NCI-H1092 treated with DMSO at 0.1 percent for 48 hours (cell line): ENCODE measurements at places on chromosomes 7 and 10.

DNA sequence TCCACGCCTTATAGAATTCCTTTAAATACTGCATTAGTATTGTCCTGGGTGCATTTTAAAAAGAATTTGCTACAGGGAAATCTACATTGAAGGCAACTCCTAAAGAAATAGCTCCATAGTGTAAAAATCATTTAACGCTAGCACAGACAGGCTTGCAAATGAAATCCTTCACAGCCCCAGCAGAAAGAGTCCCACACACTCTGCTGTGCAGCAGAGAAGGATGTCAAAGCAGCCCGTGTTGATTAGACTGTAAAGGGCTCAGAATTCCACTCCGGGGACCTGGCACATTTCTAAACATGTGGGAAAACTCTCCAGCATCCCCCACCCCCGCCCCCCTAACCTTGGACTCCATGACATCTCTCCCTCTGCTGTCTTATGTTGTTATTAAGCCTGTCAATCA lies 176.8 kb downstream of the CALN1 start:
- no peak for DNase-seq

- no peak for DNase-seq
These were observed 12.0 kb downstream of the LARP4B start for GRCh38 chr10:919481-919880.

DNA sequence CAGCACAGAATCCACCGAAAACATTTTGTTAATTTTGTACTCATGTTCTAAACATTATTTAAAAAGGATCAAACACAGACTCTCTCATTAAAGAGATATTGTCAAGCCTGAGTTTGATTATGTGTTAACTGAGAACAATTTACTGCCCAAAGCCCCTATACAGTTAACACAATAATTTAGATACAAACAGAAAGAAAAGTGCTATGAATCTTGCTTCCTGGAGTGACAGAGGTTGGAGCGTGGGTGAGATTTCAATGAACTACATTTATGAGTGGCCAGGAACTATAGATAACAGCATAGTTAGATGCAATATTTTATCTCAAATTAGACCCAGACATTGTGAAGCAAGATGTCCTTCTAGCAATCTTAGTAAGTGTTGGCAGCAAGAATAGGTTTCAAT lies 448.9 kb upstream of the ETV1 start:
- DNase-seq, result no peak

DNA sequence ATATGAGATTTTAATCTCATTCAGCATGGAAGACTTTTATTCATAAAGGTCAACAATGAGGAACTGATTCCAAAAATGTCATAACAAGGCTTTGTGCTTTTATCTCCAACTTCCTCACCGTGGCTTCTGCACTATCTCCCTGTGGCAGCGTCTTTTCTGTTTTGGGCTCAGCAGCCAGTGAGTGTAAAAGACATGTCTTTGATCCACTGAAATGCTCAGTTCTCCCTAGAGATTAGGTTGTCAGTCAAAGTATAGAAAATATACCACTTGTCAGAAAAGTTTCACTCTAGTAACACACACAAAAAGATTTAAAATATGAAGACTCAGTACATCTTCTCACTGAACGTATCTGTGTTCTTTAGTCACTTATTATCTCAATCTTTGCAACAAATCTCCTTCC lies 901.8 kb upstream of the ZWINT start:
- no peak for DNase-seq

GRCh38 chr7:68147614-68148238 lies 1151.1 kb downstream of the TYW1 start:
- peak; percentile 72 for DNase-seq

GRCh38 chr7:53904355-53904754 lies 637.8 kb upstream of the VSTM2A start:
- no peak for DNase-seq

DNA sequence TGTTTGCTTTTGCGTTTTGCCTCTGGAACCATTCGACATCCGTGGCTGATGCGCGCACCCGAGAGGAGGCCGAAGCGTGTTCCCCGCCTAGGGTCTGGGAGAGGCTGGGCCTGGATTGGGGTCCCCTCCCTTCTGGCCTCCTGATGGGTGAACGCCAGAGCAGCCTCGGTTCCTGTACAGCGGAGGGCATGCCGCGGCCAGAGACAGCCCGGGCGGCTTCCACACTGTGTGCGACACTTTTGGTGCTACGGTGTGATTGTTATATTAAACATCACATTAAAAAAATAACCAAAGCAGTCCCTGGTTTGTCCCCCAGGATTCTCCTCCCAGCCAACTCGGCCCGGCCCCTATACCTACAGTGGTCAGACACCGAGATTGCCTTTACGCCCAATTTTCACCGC lies 3.7 kb upstream of the HOXA7 start:
- no peak for DNase-seq

GRCh38 chr7:141562972-141563371 lies 11.8 kb downstream of the AGK start:
- DNase-seq, result no peak
